Tibial nerve (tissue), 4 donors: ENCODE measurements at places on chromosomes 11 and 22.

DNA sequence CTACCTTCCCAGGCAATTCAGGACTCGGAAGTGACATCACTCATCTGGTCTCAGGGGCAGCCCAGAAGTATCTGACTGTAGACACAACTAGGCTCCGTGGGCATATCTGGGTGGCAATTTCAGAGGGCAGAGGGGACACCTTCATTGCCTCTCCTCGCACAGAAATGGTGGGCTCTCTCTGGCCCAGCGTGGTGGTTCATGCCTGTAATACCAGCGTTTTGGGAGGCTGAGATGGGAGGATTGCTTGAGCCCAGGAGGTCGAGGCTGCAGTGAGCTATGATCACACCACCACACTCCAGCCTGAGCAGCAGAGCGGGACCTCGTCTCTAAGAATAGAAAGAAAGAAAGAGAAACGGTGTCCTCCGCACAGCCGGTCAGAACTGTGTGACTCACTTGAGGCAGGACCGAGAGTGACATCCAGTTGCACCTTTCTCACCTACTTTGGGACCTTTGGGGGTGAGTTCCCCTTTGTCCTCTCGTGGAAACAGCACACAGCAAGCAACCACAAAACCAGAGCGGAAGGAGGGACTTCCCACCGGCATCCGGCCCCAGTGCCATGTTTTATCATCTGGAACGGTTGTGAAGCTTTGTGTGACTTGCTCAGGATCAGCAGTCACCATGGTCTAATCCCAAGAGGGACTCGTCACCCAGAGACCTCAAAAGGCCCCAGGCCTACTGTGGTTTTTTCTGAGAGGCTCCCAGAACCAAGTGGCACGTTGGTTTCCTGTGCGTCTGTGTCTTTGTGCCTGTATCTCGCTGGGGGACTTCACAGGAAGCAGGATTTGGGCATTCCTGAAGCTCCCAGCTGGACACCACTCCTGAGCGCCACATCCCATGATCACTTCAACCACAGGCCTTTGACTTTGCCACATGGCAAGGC is 38.4 kb upstream of the EMID1 start:
- H3K4me3 ChIP-seq: no peak overlapping the region
- no peak for DNase-seq
- no peaks in the 10 kb centered on the region for H3K36me3 ChIP-seq
- no peaks in the 10 kb centered on the region for H3K4me1 ChIP-seq

DNA sequence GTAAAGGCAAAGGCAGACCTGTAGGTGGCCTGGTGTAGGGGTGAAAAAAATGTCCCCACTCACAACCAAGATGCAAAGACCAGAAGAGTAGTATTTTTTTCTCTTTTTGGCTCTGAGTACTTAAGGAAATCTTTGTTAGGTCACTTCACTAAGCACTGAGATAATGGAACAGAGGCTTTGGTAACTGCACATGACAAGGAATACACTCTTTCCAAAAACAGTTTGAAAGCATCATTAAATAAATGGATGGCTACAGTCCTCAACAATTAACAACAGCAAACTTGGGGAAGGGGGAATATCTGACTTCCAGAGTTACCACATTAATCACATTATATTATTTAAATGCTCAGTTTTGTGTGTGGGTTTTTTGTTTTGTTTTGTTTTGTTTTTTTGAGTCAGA is 26.9 kb upstream of the PGM2L1 start:
- no peaks in the 10 kb centered on the region for H3K27me3 ChIP-seq
- DNase-seq: no peak
- no peak overlapping the region for H3K27ac ChIP-seq
- no peak overlapping the region for H3K4me3 ChIP-seq
- H3K36me3 ChIP-seq: no peaks in the 10 kb centered on the region

GRCh38 chr11:79678780-79679452 is 238.1 kb upstream of the TENM4 start:
- no peaks in the 10 kb centered on the region for H3K27me3 ChIP-seq
- H3K4me1 ChIP-seq: no peaks in the 10 kb centered on the region
- H3K4me3 ChIP-seq: no peak overlapping the region
- no peak for DNase-seq
- no peak overlapping the region for H3K27ac ChIP-seq
- H3K36me3 ChIP-seq: no peaks in the 10 kb centered on the region

DNA sequence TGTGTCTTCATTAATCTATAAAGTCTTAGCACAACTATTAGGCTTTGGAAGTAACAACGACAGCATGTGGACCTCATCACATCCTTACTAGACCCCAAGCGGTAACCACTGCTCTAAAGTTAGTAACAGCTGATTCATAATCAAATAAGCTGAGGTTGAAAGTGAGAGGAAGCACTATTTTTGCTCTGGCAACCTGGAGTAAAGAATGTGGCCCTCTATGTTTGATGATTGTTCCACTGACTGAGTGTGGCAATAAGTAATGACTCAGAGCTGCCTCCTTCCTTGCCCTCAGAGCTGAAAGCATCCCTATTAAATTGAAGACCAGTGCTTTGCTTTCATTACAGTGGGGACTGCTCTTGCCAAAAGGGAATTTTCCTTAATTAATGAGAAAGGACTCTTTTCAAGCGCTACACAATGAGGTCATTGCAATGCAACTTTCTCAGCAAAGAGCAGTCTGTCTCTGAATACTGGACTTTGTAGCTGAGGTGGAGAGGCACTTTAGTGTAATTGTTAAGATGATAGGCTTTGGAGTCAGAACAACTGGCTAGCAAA is 906.1 kb upstream of the RAG2 start:
- no peak overlapping the region for H3K4me3 ChIP-seq
- no peak overlapping the region for H3K27ac ChIP-seq
- no peaks in the 10 kb centered on the region for H3K27me3 ChIP-seq
- DNase-seq: no peak
- H3K36me3 ChIP-seq: no peaks in the 10 kb centered on the region

GRCh38 chr22:20430101-20430719 is 7.4 kb downstream of the SCARF2 start:
- no peak overlapping the region for H3K27ac ChIP-seq
- DNase-seq: no peak
- H3K27me3 ChIP-seq: no peaks in the 10 kb centered on the region
